ENCODE measurements at places on chromosomes 4 and X.

- H3K36me3 ChIP-seq, result no peaks in the 10 kb centered on the region
- no peaks in the 10 kb centered on the region for H3K27me3 ChIP-seq
Observed at GRCh38 chrX:53256446-53257041, 24.8 kb downstream of the IQSEC2 start.

DNA sequence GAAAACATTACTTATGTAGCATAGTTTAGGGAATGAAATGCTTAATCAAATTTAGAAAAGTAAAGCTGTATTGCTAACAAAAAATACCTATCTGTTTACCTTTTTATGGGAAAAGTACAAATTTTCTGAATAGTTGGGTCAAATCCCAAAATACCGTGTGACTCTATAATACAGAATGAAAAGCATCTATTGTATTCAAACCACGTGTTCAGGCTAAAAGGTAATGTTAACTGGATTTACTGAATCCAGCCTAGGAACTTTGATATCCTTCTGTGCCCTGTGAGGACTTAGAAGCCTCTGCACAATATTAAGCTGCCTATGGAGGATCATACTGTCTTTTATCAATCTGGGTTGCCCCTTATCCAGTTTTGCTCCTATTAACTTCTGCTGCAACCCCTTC lies 36.3 kb upstream of the AGA start:
- H3K36me3 ChIP-seq, result no peaks in the 10 kb centered on the region
- no peaks in the 10 kb centered on the region for H3K4me1 ChIP-seq
- H3K27ac ChIP-seq, result no peak overlapping the region

GRCh38 chrX:9611436-9612145 lies 146.7 kb downstream of the TBL1X start:
- no peak overlapping the region for H3K27ac ChIP-seq
- no peak for DNase-seq
- no peaks in the 10 kb centered on the region for H3K27me3 ChIP-seq
- no peaks in the 10 kb centered on the region for H3K4me1 ChIP-seq
- H3K36me3 ChIP-seq, result no peaks in the 10 kb centered on the region

- H3K27ac ChIP-seq, result no peak overlapping the region
- no peaks in the 10 kb centered on the region for H3K27me3 ChIP-seq
- no peak overlapping the region for H3K4me3 ChIP-seq
- DNase-seq, result no peak
- H3K36me3 ChIP-seq, result no peaks in the 10 kb centered on the region
Observed at GRCh38 chr4:109548655-109549054, 11.4 kb upstream of the MCUB start.

DNA sequence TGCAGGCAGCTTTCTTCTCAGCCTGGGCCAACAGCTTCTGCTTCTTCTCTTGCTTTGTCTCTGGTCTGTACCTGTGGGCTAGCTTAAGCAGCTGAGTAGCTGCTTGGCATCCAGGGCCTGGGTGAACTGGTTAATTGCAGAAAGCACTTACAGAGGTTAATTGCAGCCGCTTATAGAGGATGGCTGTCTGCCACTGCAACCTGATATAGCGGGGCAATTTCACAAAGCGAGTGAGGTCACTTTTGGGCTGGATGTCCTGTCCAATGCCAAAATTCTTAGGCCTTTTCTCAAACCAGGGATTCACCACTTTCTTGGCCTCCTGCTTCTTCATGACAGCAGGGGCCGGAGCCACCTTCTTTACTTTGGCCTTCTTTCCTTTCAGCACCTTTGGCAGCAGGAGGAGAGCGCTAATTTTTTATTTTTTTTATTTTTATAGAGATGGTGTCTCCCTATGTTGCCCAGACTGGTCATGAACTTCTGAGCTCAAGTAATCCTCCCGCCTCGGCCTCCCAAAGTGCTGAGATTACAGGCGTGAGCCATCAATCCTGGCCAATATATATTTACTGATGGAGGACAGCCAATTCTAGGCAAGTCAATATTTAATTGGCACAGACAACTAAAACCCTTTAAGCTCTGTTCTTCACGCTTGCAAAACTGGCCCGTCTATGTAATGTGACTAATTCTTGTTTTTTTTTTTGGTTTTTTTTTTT lies 61.0 kb downstream of the ENOPH1 start:
- H3K4me1 ChIP-seq, result no peaks in the 10 kb centered on the region
- H3K36me3 ChIP-seq, result no peaks in the 10 kb centered on the region

- no peaks in the 10 kb centered on the region for H3K4me1 ChIP-seq
- no peak overlapping the region for H3K27ac ChIP-seq
- DNase-seq, result no peak
- H3K36me3 ChIP-seq, result no peaks in the 10 kb centered on the region
- H3K4me3 ChIP-seq, result no peak overlapping the region
- no peaks in the 10 kb centered on the region for H3K27me3 ChIP-seq
Observed at GRCh38 chr4:101527188-101527587, 179.9 kb upstream of the PPP3CA start.

GRCh38 chr4:40471923-40472322 lies 136.8 kb downstream of the CHRNA9 start:
- no peak overlapping the region for H3K27ac ChIP-seq
- H3K4me1 ChIP-seq, result peaks cover 4% of the 10 kb centered on the region
- no peaks in the 10 kb centered on the region for H3K36me3 ChIP-seq
- DNase-seq, result no peak
- no peak overlapping the region for H3K4me3 ChIP-seq
- no peaks in the 10 kb centered on the region for H3K27me3 ChIP-seq

- H3K27ac ChIP-seq, result no peak overlapping the region
- no peaks in the 10 kb centered on the region for H3K4me1 ChIP-seq
Observed at GRCh38 chr4:145014365-145014764, 83.6 kb downstream of the ANAPC10 start.

DNA sequence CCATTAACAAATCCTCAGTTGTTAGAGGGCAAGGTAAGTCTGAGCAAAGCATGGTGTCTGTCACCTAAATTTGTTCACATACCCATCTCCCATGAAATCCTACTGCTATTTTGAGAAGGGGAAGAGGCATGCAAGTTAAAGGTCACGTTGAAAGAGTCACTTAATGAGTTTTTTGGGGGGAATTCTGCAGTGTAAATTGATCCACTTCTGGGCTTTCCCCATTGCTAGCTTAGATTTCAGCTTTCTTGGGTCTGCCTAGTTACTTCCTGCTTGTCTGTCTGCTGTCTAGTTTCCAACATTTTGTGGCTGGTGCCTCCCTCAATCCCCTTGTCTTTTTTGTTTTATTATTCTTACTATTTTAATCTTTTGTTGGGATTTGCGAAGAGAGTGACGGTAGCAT lies 32.0 kb downstream of the CEP135 start:
- no peak overlapping the region for H3K4me3 ChIP-seq
- DNase-seq, result no peak
- peaks cover 25% of the 10 kb centered on the region for H3K36me3 ChIP-seq
- H3K27me3 ChIP-seq, result no peaks in the 10 kb centered on the region
- no peaks in the 10 kb centered on the region for H3K4me1 ChIP-seq
- H3K27ac ChIP-seq, result no peak overlapping the region

Data from upper lobe of left lung (tissue), 6 donors.